ENCODE measurements at places on chromosomes 3 and 15.
A peak's percentile ranks its signal among the peaks of the same experiment; 100 is the strongest.

DNA sequence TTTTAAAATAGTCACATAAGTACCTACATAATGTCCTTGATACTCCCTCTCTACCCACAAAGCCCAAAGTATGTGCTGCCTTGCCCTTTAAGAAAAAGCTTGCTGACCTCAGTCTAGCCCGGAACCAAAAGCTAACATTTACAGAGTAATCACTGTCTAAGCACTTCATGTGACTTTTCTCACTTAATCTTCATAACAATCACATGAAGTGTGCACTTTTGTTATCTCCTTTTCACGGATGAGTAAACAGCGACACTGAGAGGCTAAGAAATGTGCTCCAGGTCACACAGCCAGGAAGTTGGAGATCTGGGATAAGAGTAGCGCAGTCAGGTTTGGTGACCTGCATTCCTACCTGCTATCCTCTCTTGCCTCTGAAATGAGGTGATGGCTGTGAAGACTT, 194.0 kb downstream of the ITPR1 start:
- DNase-seq: no peak

GRCh38 chr3:123239756-123240155, 38.0 kb downstream of the SEC22A start:
- DNase-seq: no peak

DNA sequence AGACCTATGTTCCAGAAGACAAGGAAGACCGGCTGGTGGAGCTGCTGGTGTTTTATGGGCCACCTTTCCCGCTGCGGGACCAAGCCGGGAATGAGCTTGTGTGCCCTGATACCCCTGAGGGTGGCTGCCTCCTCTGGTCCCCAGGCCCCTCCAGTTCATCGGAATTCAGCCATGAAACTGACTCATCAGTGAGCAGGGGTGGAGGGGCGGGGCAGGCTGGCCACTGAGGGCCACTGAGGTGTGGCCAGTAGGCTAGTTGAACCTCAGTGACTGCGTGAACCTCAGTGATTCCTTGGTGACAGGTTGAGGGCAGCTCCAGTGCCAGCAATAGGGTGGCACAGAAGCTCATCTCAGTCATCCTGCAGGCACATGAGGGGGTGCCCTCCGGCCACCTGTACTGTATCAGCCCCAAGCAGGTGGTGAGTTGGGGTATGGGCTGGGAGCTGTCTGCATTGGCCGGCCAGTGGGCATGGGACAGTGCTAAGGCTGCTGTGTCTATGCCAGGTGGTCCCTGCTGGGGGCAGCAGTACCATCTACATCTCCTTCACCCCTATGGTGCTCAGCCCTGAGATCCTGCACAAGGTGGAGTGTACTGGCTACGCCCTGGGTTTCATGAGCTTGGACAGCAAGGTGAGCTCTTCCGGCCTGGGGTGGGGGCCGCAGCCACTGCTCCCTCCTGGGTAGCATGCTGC, 20.3 kb downstream of the ACAA1 start:
- DNase-seq: no peak

DNA sequence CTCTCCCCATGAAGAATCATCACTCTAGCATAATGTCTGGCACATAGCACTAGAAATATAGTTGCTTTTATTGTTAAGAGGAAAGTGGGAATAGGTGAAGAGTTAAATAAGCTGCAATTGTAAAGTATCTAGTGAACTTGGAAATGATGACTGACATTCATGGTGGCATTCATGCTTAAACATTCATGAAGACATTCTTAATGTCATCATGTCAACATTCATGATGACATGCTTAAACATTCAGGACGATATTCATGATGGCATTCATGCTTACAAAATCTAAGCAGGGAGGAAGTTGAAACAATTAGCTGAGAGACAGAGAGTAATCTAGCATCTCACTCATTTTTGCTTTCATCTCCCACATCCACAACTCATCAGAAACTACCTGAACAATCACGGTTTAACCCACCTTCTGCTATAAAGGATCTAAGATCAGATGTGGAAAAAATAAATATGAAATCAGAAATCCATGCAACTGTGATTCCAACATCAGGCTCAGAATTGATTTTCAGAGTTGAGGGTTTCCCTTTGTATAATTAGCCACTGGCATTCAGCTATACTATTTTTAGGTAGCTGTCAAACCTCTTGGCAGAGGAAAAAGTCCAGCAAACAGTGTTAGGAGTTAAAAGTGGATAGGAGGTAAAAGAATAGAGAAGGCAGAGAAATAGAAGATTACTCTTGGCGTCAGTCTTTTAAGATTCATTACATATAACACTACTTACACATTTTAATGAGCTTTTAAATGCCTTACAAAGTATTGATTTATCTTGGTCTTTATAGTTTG, 3.5 kb downstream of the DRD3 start:
- DNase-seq: no peak

- no peak for DNase-seq
Observed at GRCh38 chr3:126056681-126057500, 27.0 kb downstream of the SLC41A3 start.

GRCh38 chr3:191120447-191121298, 78.4 kb upstream of the OSTN start:
- no peak for DNase-seq

- DNase-seq: peak; percentile 43
Observed at GRCh38 chr3:18556503-18557135, 131.5 kb upstream of the SATB1 start.

DNA sequence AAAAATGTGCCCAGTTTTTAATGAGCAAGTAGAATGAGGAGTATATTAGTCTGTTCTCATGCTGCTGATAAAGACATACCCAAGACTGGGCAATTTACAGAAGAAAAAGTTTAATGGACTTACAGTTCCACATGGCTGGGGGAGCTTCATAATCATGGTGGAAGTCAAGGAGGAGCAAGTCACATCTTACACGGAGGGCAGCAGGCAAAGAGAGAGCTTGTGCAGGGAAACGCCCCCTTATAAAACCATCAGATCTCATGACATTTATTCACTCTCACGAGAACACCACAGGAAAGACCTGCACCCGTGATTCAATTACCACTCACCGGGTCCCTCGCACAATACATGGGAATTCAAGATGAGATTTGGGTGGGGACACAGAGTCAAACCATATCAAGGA, 111.7 kb upstream of the CNTN6 start:
- no peak for DNase-seq

DNA sequence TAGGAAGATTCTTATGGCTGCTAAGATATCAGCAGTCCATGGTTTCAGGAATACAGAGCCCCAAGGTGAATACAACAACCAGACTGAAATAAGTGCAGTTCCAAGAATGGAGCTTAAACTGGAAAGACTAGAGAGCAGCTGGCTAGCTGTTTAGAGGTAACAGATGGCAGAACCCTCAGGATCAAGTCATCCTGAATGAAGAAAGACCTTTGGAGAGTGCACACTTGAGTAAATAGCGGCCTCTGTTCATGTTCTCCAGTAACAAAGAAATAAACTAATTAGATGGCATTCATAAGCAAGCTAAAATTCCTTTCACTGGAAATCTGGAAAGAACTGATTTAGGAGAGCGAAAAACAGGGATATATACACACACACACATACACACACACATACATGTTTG, 968.4 kb downstream of the FHIT start:
- DNase-seq: no peak

DNA sequence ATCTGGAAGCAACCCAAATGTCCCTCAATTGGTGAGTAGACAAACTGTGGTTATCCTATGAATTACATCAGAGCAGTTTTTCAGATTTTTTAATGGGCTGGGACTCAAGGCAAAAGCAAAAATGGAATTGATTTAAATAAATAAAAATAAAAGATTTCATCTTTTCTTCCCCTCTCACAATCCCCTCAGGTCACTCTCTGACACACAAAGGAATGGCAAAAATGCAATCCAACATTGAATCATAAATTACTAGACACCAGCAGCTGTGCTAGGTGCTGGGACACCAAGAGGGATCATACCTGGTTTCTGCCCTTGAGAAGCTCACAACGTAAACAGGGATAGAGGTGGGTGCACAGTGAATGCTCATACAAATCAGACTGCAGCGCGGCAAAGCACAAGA, 58.8 kb downstream of the CPN2 start:
- DNase-seq: no peak

- no peak for DNase-seq
Observed at GRCh38 chr3:10226293-10226692, 22.0 kb upstream of the TATDN2 start.

DNA sequence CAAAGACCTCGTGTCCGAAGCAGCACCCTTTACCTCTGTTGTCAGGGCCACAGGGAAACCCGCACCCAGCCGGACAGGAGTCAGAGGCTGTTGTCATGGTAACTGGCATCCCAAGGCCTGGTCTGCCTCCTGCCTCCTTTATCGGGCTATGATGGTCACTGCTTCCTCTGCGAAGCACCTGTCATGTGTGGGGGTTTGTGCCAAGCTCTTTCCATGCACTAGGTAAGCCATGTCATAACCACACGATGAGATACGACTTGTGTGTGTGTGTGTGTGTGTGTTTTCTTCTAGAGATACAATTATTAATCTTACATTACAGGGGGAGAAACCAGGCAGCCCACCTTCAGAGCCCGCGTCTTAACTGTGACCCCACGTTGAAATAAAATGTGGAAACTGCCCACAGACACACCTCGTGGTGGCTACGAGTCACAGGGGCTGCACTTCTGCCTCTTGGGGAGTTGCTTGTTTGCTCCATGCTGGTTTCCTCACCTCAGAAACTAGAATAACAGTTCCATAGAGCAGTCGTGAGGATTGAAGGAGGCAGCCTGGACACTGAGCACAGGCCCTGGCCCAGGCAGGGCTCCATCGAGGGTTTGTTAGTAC, 18.0 kb downstream of the ZDHHC19 start:
- DNase-seq: no peak

DNA sequence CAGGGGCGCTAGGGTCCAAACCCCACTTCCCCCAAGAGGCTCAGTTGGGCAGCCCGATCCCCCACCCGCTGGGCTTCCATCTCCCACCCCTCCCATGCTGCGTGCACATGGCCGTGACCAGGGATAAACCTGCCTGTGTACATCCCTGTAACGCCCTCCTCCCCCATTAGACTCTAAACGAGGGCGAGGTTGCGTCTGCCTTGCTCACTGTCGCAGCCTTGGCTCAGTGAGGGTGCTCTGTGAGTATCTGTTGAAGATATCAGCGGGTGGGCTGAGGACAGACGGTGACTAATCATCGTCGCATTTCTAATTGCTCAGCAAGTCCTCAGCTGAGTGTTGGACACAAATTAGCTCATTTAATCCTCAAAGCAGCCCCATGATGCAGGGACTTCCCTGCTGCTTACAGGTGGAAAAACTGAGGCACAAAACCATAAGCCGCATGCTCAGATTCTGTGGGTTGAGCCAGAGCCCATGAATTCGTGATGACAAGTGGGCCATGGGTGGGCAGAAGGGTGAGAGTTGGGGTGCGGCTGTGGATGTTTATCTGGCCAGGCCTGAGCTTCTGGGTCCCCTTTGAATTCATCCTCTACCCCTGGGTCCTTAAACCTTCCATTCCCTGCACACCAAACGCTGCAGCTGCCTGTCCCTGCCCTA, 26.0 kb downstream of the FBLN2 start:
- no peak for DNase-seq

DNA sequence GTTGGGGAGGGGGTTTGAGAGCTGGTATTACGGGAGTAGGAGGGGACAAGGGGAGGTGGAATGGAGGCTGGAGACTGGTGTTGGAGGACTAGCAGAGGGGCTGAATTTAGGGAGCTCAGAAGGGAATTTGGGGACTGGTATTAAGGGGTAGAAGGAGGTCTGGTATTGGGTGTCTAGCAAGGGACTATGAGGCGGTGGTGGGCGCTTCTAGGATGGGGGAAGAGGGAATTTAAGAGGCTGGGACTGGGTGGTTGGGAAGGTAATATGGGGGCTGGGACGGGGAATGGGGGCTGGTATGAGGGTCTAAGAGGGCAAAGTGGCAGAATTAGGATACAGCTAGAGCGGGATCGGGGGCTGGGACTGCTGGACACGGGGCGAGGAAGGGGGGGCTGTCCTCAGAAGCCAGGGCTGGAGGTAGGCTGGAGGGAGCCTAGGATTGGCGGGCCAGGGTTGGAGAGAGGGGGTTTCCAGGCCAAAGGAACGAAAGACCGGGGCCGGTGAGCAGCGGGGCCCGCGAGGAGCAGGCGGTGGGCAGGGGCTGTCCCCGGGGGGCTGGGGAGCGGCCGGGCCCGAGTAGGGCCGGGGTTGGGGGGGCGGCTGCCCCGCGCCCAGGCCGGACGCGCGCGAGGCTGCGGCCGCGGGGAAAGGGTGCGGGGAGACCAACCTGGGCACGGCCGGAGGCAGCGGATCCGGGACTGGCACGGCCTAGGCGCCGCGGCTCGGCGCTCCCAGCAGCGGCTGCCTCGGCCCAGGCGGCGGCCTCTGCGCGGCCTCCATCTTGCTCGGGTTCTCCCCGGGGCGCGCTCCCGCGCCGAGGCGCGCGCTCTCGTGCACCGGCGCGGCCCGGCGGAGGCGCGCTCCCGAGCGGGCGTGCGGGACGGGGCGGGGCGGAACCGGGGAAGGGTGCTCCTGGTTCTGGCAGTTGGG, at the start of gene LHFPL4:
Gene LHFPL4 (minus strand): TSS at position 802 of the 927 bp plus-strand sequence. CDS start 1,143 bp downstream, outside the sequence.
- no peak for DNase-seq

- no peak for DNase-seq
Observed at GRCh38 chr15:69876064-69876940, 221.4 kb downstream of the TLE3 start.

Data from stimulated activated CD8-positive, alpha-beta memory T cell treated with anti-CD3 and anti-CD28 coated beads, Interleukin-7, amount 100 ng/mL, for 24 hours (primary cell).